ENCODE measurements at places on chromosomes 3 and 15.

GRCh38 chr3:104785947-104786346 is 580.8 kb upstream of the ALCAM start:
- no peak for DNase-seq

GRCh38 chr3:66181764-66182163 is 39.0 kb upstream of the SLC25A26 start:
- no peak for DNase-seq

DNA sequence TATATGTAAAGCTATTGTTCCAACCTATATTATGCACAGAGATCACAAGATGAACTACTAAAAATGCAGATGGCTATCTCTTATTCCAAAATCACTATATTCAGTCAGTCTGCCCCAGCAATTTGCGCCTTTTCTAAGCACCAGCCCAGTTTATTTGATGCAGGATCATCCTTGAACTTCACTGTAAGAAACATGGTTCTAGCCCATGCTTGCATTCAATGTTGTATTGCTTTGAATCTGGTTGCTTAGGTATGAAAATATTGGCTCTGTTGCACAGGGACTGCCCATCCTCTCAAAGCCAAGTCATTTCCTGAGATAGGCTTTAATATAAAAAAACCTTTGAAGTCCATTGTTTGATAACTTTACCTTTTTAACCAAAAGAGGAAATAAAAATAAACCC is 170.5 kb upstream of the LRIG1 start:
- DNase-seq, result no peak

GRCh38 chr3:107392549-107393165 is 15.4 kb downstream of the CCDC54 start:
- no peak for DNase-seq

DNA sequence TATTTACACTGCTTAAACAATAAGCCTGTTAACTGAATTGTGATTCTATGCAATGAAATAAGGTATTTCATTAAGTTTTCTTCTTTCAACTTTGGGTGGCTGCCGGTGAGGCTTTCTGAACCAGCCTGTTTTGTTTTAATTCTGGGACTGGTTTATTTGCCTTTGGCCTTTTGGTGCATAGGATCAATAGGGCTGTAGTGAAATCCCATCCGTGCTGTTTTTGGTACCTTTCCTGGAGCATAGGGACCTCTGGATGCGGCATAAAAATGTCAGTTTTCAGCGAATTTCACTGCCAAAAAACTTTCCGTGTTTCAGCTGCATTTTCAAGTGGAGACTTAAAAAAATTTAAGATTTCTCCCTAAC is 514 bp downstream of the PLS1 start:
- DNase-seq, result no peak

DNA sequence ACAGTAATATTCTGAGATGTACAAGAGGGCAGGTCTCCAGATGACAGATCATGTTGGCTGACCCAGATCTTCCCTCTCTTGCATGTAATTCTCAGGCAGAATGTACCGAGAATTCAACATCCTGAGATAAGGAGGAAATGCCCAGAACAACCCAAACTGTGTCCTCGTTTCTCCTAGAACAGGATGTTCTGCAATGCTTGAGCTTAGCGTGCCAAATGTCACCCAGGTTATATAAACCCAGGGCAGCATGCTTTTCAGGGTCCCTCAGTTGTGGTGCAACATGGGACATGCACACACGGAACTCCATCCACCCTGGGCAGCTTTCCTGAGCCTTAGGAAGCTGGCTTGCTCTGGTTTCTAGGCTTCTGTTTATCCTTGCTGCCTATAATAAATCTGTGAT is 102.1 kb upstream of the CMC1 start:
- no peak for DNase-seq

DNA sequence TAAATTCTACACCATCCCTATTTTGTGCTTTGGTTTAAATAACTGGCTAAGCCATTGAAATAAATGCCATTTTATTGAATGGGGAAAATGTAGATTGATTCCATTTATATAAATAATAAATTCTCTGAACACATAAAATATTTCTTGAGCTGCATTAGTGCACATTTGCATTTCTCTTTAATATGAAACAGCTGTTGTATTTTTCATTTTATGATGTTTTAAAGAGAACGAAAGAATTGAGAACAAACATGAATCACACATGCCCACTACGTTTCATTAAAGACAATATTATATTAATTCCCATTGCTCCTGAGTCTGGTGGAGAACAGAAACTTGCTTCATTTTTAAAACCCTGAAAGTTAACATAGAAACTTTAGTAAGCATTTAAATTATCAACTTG is 235.7 kb upstream of the CFAP20DC start:
- no peak for DNase-seq

DNA sequence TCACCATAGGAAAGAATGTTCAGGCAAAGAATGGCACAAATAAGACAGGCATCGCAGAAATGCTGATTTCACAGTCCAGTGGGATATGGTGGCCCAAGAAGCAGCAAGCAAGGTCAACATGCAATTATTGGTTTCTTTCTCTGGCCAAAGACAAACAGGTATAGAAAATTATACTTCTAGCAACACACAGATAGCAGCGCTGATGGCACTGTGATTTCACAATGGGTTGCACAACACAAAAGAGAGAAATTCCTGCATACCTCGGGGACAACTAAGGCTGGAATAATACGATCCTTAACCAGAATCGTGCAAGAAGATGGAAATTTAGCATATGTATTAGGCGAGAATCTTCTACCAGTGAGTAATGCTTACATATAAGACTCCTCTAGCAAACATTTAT is 76.3 kb upstream of the NR2F2 start:
- DNase-seq, result no peak

- no peak for DNase-seq
Observed at GRCh38 chr3:165181556-165181955, 14.6 kb downstream of the SLITRK3 start.

- peak; percentile 13 for DNase-seq
Observed at GRCh38 chr15:44194323-44195150, 534 bp downstream of the FRMD5 start.

- no peak for DNase-seq
Observed at GRCh38 chr3:17656264-17656663, 86.2 kb downstream of the TBC1D5 start.

GRCh38 chr3:143849854-143850549 is 1.7 kb upstream of the SLC9A9 start:
- no peak for DNase-seq

DNA sequence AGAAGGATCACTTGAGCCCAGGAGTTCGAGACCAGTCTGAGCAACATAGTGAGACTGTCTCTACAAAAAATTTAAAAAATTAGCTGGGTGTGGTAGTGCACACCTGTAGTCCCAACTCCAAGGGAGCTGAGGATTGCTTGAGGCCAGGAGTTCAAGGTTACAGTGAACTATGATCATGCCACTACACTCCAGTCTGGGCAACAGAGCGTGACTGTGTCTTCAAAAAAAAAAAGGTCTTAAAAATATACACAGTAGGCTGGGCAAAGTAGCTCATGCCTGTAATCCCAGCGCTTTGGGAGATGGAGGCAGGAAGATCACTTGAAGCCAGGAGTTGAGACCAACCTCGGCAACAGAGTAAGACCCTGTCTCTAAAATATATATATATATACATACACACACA is 11.2 kb upstream of the CAMK1 start:
- DNase-seq, result no peak
